Spinal cord (tissue), 10 donors: ENCODE measurements at places on chromosomes 2 and 18. TPM values are rescaled to one million over a fixed set of nuclear protein-coding genes. Genes with fewer than 3 reads are reported as not detected.

Gene TEX261
- polyA plus RNA-seq, result 61.0 TPM

DNA sequence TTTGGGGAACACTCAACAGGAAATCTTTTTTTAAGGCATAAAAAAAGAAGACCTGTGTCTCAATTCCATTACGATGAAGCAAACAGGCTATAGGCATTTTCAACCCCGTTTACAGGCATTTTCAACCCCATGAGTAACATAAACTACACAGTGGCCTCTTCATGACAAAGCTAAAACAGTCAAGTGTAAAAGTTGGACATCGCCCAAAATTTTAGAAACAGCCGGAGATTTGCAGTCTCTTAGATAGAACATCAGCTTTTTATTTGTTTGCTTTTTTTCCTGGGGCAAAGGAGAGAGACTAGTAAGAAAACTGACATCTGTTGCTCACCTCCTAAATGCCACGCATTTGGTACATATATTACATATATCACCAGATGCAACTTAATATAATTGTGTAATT lies 173.7 kb downstream of the CMPK2 start:
- DNase-seq, result peak; percentile 69
- H3K4me3 ChIP-seq, result no peak overlapping the region
- no peaks in the 10 kb centered on the region for H3K27me3 ChIP-seq
- H3K27ac ChIP-seq, result no peak overlapping the region
- no peaks in the 10 kb centered on the region for H3K36me3 ChIP-seq

DNA sequence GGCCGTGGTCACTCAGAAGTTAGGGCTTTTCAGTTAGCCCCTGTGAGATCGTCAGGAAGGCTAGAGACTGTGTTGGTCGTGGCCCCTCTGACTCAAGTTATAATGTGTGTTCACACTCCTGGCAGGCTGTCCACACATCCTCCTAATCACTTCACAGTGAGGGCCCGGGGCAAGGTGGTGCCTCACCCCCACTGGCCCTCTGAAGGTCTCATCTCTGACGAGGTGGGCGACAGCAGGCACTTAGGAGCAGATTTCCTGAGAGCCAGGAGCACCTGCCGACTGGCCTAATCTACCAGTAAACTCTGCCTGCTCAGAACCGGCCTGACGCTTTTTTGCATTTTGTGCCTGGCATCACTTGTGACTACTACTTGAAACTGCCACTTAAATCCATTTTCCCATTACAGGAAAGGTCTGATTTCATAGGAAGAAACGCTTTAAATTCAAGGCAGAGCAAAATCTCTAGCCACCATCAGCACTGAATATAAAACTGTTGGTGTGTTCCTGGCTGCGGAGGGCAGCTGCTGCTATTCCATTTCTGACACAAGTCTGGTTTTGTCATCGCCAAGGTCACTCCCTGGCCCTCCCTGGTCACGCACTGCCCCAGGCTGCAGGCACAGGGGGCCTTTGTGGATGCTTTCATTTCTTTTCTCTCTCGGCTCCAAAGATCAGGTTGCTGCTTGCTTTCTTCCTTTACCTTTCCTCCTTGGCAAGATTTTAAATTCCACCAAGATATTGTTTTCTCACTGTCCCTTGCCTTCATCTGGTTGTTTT lies 48.0 kb downstream of the RAB12 start:
- no peak overlapping the region for H3K4me3 ChIP-seq
- no peak overlapping the region for H3K27ac ChIP-seq
- H3K4me1 ChIP-seq, result peaks cover 35% of the 10 kb centered on the region
- H3K36me3 ChIP-seq, result peaks cover 3% of the 10 kb centered on the region
- DNase-seq, result peak; percentile 58

DNA sequence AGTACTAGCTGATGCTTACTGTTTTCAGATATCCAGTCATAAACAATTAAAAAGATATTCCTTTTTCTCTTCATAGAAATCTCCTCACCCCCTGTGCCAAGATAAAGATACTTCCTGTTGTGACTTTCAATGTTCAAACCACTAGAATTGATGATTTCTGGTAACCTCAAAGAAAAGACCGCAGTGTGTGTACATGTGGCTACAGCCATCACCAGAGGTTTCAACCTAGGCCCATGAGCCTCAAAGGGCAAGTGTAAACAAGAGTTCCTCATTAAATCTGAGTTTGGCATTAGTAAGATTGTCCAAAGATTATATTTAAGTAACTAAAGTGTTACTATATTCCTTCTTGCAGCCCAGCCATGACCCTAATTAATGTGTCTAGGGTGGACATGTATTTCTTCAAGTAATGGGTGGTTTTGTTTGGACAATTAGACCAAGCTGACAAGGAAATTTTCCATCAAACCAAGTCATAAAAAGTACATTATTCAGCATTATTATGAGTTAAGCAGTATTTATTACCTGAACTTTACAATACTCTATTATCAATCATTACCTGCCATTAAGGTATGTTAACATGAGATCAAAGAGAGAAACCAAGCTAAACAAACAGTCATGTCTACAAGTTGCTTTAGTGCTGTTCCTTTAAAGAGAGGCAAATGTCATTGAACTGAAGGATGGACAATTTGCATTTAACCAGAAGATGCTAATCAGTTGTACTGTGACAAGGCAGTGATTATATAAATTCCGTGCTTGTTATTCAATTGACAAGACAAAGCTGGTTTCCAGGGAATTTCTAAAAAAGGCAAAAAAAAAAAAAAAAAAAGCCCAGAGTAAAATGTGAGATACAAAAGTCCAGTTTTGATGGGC lies 382.7 kb downstream of the LNPK start:
- H3K27ac ChIP-seq, result no peak overlapping the region
- H3K4me3 ChIP-seq, result no peak overlapping the region

Gene AMER3
- 11.0 TPM for polyA plus RNA-seq

Gene TMEM247
- polyA plus RNA-seq, result not detected

DNA sequence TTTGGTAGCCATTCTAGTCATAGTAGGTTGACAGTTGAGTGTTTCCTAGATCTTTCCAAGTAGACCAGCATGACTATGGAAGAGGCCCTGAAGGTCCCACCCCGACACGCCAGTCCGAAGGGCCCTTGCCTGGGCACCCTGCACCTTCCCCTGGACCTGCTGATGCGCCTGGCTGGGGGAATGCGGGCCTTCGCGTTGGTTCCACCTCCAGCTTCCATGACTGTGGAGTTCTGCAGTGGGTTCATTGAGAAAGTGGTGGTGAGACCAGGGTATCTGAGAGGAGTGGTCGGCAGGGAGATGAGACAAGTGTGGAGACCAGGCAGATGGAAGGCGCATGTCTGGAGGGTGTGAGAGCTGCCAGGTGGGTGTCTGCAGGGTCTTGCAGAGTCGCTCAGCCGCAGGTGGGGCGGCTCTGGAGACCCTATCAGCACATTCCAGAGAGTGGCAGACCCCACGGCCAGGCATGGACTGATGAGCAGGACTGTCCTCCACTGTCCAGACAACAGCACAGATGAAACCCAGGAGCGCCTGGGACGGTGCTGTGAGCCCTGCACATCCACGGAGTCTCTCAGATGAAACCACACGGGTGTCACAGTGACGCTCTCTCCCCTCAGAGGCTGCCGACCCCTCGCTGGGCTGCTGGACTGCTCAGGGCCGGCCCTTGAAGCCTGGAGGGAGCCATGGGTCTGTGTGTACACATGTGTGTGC lies 182.5 kb upstream of the HDAC4 start:
- no peak for DNase-seq
- H3K4me1 ChIP-seq, result peaks cover 6% of the 10 kb centered on the region
- H3K27ac ChIP-seq, result no peak overlapping the region
